ENCODE measurements at places on chromosomes 4 and X.

DNA sequence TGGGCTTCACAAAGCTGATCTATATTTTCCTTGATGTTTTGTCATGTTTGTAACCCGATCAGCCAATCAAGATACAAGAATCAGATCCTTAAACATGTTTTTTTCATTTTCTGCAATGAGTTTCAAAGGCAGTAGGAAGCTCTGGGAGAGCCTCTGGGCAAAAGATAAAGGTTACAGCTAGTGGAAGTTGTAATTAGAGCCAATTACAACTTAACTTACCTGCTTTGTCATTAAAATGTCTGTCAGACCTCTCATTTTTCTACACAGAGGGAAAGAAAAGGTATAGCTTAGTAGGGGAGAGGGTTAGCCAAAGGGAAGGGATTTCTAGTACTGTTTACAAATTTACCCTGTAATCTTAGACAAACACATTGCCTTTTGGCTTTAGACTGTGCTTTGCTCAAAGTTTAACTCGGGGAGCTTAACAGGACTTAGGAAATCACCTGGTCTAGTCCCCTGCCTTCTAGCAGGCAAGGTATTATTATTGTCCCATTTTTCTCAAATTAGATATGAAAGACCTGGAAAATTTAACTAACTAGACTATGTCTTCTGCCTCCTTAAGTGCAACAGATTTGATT lies 55.8 kb downstream of the FGF16 start:
- DNase-seq = no peak

DNA sequence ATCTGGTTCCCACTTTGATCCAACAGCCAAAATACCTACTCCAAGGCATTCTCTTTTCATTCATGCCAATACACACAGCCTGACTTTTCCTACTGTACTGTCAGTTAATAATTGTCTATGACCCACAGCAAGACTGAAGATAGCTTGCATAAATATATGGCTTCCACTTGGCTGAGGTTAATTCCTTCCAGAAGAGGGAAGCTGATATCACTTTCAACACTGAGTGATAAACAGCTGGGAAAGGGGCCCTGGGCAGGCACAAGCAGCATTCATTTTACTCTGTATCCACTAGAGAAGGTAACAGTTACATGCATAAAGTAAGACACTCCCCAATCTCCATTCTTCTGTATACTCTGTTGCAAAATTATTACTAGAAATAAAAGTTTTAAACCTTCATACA lies 200.2 kb upstream of the UGT8 start:
- DNase-seq = no peak

- no peak for DNase-seq
These were observed 19.1 kb upstream of the ART3 start for GRCh38 chr4:76055421-76055820.

DNA sequence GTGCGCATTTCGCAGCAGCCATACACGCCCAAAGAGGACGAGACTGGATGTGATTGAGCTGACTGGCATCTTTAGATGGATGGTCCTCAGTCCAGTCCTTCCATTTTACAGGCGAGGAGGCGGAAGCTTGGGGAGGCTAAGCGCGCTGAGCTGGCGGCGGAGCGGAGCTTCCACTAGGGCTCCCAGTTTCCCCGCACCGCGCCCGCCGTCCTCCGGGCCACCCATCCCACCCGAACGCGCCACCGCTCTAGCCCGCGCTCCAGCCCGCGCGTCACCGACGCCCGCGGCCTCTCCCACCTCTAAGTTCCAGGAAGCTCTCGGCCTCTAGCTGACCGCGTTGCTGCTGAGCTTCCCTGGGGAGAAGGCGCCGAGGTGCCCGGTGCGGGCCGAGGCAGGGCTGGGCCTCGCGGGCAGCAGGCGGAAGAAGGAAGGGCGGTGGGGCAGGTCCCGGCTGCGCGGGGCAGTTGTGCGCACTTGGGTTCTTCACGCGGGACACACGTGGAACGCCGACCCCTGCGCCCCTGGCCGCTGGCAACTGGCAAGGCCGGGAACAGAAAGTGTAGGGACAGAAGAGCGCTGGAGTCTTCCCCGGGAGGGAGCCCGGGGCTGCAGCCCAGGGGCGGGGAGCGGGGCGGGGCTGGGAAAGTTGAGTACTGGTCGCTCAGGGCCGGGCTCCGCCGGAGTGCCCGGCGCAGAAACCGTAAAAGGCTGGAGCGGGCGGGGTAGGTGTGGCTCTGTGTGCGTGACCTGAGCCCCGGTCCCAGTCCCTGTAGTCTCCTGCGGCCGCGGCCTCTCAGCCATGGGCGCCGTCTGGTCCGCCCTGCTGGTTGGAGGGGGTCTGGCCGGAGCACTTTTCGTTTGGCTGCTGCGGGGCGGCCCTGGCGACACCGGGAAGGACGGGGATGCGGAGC lies at the start of gene STBD1:
STBD1 (plus strand) TSS at position 763 of the 911 bp plus-strand sequence; CDS start at position 800, 37 bp downstream.
- DNase-seq = peak; percentile 91

GRCh38 chr4:154610582-154610981 lies 1.9 kb downstream of the FGG start:
- DNase-seq = no peak

- no peak for DNase-seq
These were observed 17.6 kb upstream of the PRRG1 start for GRCh38 chrX:37331546-37331945.

GRCh38 chr4:83022724-83023450 lies 12.1 kb upstream of the COPS4 start:
- no peak for DNase-seq

- no peak for DNase-seq
These were observed 17.3 kb upstream of the CCDC149 start for GRCh38 chr4:24930151-24930550.

DNA sequence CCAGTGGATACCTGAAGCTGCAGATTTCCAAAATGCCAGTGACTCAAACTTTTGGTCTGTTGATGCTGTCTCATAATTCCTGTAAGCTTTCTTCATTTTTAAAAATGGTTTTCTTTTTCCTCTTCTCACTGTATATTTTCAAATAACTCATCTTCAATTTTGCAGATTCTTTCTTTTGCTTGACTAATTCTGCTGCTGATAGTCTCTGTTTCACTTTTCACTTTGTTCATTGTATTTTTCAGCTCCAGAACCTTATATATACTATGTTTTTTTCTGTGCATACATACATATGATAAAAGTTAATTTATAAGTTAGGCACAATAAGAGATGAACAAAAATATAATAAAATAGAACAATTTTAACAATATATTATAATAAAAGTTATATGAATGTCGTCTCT lies 237.7 kb upstream of the GPRIN3 start:
- no peak for DNase-seq

- DNase-seq = peak; percentile 21
These were observed 256.3 kb downstream of the CENPC start for GRCh38 chr4:67288964-67289363.

GRCh38 chr4:89368861-89369260 lies 61.3 kb upstream of the GPRIN3 start:
- no peak for DNase-seq

- no peak for DNase-seq
These were observed 50.9 kb upstream of the C4orf54 start for GRCh38 chr4:99708551-99708950.

DNA sequence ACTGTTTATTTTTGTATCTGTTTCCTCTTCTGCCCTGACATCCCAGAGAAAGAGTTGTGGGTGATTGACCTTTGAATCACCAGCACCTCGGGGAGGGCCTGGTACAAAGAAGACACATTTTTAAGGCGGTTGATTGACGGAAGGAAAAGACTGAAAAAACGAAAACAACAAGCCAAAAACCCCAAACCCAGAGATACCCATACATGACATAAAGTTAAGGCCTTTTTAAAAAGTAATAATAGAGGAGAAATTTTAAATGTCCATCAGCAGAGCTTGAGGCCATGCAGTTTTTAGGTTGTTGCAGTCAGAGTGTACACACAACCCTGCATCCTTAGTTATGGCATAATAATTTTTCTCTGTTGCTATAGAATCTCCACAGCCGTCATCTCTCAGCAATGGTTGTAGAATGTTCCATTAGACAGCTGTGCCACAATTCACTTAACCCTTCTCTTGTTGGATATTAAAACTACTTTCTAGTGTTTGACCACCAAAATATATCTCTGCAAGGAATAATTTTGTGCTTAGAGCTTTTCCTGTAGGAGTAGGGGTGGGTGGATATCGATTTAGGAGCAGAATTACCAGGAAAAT lies 110.2 kb downstream of the GNL3L start:
- peak; percentile 3 for DNase-seq

- DNase-seq = no peak
These were observed 112.9 kb downstream of the FRYL start for GRCh38 chr4:48667148-48667547.

GRCh38 chr4:7861440-7861881 lies 78.2 kb downstream of the AFAP1 start:
- no peak for DNase-seq

GRCh38 chrX:39418254-39418704 lies 617.0 kb downstream of the MID1IP1 start:
- no peak for DNase-seq

- peak; percentile 43 for DNase-seq
These were observed 6.6 kb downstream of the TIMM17B start for GRCh38 chrX:48890934-48891401.

GRCh38 chr4:188624370-188624769 lies 485.1 kb downstream of the TRIML1 start:
- no peak for DNase-seq

- DNase-seq = no peak
These were observed 267.6 kb downstream of the TENM3 start for GRCh38 chr4:182510836-182511235.

GRCh38 chr4:158811216-158811540 lies 42.4 kb downstream of the FNIP2 start:
- DNase-seq = no peak

DNA sequence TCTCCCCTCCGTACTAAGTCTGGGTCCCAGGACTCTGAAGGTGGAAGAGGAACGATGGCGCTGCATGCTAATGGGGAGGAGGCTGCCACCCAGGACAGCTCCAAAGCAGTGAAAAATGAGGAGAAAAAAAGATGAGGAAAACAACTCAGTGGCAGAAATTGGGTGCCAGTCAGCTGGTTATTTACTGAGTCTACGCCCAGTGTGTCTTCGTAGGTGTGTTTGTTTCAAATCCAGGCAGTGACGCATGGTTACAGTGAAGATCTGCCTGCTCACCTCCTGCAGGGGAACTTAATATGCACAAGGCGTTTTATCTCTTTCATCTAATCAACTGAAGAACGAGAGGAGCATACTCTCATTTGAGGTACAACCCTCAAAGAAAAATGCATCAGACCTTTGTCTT lies 70.9 kb upstream of the FBXW7 start:
- DNase-seq = no peak

DNA sequence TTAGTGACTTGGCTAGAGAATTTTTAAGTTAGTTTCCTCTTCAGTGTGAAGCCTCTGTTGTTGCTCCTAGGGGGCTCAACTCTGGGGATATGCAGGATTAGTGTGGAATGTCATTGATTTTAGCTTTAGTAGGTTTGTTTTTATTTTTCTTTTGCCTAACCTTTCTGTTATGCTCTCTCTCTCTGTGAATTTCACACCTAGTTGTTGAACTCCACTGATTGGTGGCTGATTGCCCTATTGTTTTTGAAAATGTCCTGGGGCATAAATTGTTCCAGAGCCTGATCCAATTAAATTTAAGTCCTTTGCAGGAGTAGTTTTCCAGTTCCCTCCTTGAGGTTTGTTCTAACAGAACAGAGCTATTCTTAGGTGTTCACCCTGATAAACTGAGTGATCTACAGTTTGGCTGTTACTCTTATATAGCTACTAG lies 393.3 kb upstream of the CTSO start:
- no peak for DNase-seq

GRCh38 chr4:20367446-20367845 lies 115.7 kb downstream of the SLIT2 start:
- no peak for DNase-seq

DNA sequence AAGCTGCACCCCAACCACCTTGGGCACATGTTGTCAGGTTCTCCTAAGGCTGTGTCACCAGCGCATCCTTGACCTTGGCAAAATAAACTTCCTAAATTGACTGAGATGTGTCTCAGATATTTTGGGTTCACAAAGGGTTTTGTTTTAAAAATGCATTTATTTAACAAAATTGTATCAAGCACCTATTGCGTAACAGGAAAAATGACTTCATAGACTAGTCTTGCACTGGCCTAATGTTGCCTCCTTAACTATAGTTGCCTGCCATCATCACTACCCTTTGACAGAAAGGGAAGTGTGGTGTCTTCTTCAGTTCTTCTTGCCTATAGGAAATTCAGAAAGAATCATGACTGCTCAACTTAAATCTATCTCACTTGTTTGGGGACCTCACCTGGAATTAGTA lies 374.2 kb downstream of the SH2D1A start:
- DNase-seq = no peak

DNA sequence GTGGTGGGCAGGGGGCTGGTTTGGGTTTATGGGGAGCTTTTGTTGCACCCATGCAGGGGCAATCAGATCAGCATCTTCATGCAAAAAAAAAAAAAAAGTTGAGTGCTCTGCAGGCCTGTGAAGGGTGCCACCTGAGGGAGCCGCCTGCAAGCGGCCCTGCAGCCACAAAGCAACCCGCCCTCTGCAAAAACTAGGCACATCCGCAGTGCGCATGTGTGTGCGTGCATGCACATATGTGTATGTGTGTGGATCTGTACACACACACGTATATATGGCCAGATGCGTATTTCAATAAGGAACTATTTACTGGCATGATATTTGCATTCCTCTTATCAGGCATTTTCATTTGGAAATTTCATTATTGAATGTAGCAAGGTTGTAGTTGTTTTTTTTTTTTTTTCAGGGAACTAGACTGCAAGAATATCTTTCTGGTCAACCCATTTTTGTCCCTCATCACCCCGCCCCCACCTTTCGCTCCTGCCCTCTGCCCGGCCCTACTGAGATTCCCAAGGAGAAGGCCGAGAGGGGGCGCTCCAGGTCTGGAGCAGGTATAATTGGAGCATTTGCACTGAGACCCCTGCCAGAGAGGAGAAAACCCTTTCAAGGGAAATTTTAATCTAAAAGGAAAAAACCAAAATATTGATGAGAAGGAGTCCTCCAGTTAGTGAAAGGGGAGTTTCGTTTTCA lies 18.1 kb downstream of the CCNQ start:
- DNase-seq = no peak
